ENCODE measurements at places on chromosomes 4 and X.

- DNase-seq = no peak
Observed at GRCh38 chr4:182593864-182594263, 323.3 kb downstream of the DCTD start.

- no peak for DNase-seq
Observed at GRCh38 chr4:38364383-38364963, 299.5 kb upstream of the KLF3 start.

- no peak for DNase-seq
Observed at GRCh38 chr4:153785910-153786721, 2.8 kb downstream of the SFRP2 start.

DNA sequence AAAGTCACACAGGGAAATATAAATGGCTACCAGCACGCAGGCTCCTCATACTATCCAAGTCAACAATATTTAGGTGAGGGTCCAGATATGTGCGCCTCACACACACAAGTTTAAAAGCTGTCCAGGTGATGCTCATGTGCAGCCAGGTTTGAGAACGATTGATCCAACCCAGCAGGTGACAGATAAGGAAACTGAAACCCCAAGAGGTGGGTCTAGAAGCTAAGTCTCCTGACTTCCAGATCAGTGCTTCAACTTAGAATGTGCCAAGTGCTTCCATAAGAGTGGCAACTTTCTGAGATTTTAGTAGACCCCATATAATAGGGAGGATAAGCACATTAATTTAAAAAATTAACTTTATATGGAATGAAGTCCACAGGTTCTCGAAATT, 54.4 kb upstream of the NAP1L5 start:
- DNase-seq = no peak

DNA sequence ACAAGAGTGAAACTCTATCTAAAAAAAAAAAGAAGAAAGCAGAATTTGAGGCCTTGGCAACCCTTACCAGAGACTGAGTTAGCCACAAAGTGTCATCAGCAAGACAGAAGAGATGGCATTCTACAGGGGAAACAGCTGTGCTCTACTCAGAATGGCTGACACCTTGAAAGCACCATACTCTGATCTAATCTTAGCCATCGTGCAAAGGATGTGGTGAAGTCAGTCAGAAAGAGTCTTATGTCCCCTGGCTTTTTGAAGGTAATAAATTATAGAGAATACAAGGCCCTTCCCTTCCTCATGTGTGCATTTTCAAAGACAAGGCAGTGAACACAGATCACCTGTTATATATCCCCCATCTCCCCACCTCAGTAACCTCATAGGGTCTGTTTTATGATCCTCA, 13.2 kb downstream of the CLNK start:
- DNase-seq = no peak

DNA sequence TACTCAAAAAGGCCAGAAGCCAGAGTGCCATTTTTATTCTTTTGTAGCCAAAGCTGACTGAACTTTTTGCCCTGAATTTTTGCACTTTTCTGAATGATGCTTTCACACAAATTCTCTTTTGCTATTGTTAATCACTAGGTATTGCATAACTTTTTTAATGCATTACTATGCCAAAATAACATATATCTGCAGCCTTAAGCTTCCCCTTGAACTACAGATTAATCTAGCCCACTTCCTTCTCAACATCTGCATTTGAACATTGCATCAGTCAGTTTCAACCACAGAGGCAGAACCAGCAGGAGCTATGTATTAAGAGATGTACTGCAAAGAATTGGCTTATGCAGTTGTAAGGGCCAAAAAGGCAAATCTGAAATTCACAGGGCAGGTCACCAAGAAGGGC, 197.6 kb upstream of the GYPA start:
- DNase-seq = no peak

GRCh38 chr4:108317377-108317776, 148.6 kb upstream of the LEF1 start:
- no peak for DNase-seq

DNA sequence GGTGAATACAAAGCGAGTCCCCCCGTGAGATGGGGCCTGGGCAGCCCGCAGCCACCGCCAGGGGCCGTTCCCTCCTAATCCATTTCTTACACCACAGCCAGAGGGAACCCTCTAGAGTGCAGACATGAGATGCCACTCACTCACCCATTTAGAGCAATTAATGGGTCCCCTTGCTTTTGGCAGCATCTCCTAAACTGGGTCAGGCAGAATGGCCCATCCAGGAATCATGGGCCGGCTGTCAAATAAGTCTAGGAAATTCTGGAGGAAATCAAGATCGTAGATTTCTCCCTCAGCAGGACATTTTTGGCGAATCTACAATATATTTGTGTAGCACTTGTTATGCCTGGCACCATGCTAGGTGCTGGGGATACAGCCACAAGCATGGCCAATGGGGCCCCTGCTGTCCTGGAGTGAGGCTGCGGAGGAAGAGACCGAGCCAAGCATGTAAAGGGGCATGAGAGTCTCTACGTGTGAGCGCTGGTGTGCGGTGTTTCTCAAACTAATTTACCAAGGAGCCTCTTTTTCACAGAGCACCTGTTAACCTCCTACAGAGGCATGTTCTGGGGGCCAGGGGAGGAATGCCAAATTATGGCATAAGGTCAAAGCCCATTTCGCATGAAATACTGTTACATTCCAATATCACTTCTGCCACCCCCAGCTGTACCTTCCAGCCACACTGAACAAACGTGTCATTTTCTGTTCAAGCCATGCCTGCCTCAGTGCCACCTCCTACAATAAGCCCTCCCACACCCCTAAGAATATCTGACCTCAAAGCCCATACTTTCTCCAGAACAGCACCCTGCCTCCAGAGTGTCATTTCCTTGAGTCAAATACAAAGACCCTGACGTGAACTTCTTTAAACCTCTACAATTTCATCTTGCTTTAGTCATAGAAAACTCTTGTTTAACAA, 28.1 kb upstream of the JAKMIP1 start:
- DNase-seq = peak; percentile 39

DNA sequence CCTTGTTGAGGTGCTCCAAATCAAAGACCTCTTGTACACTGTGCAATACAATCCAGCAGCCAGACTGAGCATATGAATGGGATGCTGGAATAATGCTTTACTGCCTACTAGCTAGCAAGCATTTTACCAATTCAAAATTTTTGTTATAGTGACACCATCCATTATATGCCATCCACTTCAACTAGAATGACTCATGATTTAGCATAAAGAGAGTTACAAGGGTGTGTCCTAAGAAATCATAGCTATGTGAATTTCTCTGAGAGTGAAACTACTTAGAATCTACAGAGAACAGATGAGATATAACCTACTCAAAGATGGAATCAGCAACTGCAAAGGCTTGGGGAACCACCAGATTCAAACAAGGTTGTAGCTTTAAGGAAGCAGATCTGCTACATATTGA, 221.9 kb downstream of the LHFPL1 start:
- DNase-seq = no peak

- DNase-seq = no peak
Observed at GRCh38 chr4:5615496-5616075, 92.8 kb downstream of the EVC2 start.

GRCh38 chr4:113382704-113383103, 333.3 kb downstream of the ANK2 start:
- no peak for DNase-seq

DNA sequence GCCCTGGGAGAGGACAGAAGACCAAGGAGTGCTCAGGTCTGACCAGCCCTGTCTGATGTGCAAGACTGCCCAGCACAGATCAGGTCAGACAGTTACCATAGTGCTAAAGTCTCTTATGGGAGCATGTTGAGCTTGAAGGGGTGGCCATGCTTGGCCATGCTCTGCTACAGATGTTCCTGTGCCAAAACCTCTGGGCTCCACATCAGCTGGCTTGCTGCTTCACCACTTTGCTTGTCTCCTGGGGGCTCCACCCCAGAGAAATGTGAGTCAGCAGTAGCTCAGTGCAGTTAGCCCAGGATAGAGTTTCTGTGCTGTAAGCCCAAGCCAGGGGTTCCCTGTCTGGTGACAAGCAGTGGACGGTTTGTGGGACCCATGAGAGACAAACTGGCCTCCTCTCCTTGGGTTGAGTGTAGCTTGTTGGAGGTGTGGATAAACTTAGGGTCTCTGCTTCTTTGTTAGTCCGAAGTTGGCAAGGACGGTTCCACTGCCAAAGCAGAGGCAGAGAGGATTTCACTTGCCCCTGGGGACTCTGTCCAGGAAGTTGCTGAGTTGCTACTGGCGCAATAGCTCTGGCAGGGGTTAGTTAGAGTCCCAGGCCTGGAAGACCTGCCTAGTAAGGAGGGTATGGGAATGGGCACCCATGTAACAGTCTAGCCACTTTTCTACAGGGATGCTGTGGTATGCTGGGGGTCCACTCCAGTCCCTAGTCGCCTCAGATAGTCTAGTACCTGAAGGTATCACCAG, 8.7 kb upstream of the TMSB15C start:
- no peak for DNase-seq

DNA sequence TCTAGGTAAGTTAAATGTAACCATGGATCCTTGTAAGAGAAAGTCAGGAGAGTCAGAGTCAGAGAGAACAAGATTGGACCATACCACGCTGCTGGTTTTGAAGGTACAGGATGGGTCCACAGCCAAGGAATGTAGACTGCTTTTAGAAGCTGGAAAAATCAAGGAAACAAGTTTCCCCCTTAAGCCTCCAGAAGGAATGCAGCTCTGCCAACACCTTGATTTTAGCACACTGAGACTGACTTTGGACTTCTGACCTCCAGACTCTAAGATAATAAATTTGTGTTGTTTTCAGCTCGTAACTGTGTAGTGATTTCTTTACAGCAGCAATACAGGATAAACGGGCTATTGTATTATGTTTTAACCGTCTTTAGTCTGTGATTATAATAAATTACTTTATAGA, 108.0 kb upstream of the USP38 start:
- no peak for DNase-seq

DNA sequence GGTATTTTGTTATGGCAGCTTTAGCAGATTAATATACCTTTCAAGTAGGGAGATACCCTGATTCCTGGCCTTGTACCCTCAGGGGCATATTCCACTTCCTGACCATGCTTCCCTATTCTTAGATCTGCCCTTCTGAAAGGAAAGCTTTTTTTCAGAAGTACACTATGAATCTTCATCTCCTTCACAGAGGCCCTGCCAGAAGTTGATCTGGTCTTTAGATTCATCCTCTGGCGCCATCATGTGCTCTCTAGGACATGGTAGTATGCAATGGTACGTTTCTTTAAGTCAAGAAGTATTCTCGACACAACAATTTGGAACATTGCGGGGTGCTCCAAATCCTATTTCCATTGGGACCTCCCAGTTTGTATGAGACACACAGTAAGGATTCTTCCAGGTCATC, 39.6 kb upstream of the DIPK2B start:
- no peak for DNase-seq

DNA sequence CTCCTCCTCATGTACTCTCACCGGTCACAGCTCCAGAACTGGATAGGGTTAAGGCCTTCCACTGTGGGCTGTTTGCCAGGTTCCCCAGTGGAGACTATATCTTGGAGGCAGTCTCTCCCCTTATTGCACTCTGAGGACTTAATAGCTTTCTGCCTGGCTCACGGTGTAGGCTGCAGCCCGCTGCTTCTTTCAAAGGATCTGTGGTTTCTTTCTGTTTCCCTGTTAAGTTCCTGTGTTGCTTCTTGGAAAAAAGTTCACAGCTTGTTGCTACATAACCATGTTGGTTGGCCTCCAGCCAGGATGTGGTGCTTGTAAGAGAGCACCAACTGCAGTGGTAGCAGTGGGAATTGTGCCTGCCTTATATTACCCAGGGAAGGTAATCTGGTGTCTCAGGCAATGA, 24.9 kb upstream of the ZDHHC15 start:
- DNase-seq = peak; percentile 74

DNA sequence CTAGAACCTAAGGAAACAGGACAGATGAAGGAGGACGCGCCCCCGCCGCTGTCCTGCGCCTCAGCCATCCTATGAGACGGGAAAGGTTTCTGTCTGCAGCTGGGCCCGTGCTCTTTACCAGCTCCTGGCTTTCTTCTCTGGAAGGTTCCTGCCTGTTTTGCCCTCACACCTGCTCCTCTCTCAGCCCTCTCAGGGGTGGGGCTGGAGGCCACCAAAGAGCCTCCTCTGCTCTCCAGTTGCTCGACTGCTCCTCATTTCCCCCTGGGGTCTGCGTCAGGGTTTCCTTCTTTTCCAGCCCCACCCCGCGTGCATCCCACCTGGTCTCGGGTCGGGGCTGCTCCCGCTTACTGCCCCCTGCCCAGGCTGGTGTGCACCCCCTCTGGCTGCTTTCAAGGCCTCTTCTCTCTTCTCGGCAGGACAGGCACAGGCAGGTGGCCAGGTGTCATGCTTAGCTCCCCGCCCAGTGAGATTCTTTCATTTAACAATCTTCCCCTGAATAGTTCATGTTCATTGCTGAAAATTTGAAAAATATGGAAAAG, 4.6 kb downstream of the HTT-AS start:
- no peak for DNase-seq

DNA sequence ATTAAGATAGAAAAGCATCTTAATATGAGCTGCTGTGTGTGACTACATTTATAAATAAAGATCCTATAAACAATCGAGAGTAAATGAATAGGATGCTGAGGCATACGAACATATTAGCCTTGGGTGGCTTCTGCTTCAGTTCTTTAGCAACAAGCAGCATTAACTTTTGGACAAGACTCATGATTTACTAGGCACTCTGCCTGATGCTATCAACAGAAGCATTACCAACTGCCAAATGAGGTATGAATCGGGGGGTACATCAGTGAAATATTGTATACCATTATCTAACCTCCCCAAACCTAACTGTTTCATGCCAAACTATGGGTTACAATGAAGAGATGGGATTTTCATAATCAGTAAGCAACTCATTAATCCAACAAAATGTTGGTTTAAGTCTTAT, 113.1 kb downstream of the RAB28 start:
- no peak for DNase-seq

GRCh38 chrX:21816136-21816535, 23.3 kb upstream of the MBTPS2 start:
- DNase-seq = no peak

DNA sequence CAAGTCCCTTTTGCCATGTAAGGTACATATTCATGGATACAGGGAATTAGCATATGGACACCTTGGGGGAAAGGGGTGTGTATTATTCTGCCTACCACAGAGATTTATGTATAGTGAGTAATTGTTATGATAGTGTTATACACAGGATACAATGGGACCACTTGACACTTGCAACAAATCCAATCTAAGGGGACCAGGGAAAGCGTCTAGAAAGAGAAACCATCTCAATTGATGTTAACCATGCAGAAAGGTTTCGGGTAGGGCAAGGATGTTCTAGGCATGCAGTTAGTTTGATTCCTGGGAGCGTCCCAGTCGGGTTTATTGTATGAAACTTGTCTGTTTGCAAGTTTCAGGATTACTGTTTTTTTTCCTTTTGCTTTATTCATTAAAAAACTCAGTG, 34.2 kb downstream of the MMRN1 start:
- no peak for DNase-seq

- no peak for DNase-seq
Observed at GRCh38 chr4:176781739-176782100, 11.0 kb downstream of the VEGFC start.

All from cardiac septum (tissue), 1 donor.